ENCODE measurements at places on chromosomes 7 and 10. TPM values are rescaled to one million over a fixed set of nuclear protein-coding genes. Genes with fewer than 3 reads are reported as not detected.

ADIRF gene
- total RNA-seq, result 63.9 TPM

EGFR gene
- 57.6 TPM for total RNA-seq

DNA sequence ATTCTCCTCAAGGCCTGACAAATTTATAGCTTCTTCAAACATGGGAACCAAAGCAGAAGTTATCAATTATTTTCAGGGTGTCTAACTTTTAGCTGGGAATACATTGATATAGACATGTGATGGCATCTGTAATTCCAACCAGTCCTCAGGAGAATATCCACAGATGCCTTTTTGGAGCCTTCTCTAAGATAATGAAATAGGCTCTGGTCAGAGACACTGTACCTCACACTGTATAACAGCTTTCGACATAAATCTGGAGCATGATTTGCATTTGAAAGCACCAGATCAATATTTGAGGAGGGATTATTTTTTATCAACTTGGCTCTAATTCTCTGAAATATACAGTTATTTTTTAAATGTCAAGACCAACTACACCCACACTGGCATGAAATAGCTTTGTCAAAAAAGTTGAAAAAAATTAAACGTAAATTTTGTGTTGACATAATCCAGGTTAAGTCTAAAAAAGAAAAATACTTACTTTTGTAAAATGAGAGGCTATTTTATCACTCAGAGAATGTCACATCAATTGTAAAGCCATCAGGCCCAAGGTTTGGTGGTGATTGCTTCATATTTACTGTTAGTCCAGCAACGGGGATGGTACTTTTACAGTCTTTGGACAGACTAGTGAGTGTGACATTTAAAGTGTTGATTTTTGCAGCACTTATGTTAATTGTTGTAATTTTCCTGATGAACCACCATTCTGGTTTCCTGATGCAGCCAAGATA, 177.0 kb upstream of the SP8 start:
- DNase-seq, result no peak

DNA sequence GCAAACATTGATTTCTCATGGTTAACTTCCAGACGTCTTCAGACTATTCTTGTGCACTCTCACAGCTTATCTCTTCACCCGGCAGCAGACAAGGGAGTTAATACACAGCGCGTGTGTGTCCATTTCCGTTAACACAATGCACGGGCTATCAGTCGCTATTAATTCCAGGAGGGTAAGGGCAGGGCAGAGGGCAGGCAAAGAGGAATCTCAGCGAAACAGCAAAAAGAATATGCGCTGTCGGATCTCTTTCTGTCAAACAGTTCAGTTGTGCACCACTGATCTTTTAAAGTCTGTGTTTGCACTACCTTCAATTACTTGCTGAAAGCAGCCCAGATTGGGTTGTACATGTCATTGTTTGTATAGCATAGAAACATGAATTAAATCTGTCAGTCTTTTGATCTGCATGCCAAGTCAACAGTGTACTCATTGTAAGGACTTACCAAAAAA, 41.1 kb upstream of the CABCOCO1 start:
- DNase-seq, result no peak

GRCh38 chr10:123620621-123621020, 45.5 kb upstream of the GPR26 start:
- DNase-seq, result no peak
